Activated CD4-positive, alpha-beta T cell treated with anti-CD3 and anti-CD28 coated beads, Interleukin-2, amount 10 ng/mL, durations not matched to agents 7 days and 5 days (primary cell): ENCODE measurements at places on chromosomes 16 and 17. TPM values are rescaled to one million over a fixed set of nuclear protein-coding genes. Genes with fewer than 3 reads are reported as not detected.

Gene WFDC1
- total RNA-seq = not detected

Gene RNF43
- total RNA-seq = 0.12 TPM

Gene SMPD3
- total RNA-seq = 4.6 TPM

Gene SOX15
- total RNA-seq = 0.71 TPM

Gene MEIOB
- total RNA-seq = not detected

Gene C1QTNF1
- not detected for total RNA-seq

Gene CBFA2T3
- not detected for total RNA-seq

DNA sequence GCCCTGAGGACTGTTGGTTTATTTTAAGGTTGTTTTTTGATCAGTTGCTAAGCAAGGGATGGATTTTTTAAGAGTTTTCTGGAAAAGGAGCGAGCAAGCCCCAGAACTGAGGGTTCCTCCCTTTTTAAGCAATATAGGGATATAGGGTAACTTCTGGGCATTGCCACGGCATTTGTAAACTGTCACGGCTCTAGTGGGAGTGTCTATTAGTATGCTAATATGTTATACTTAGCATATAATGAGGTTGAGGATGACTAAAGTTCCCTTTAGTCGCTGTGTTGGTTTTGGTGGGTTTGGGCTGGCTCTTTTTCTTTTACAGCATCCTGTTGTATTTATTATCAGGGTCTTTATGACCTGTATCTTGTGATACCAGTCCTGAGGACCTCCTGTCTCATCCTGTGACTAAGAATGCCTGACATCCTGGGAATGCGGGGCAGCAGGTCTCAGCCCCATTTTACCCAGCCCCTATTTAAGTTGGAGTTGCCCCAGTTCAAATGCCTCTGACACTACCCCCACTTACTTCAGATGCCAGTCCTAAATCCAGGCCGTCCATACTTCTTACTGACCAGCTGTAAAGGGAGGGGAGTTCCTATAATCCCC, 59.4 kb downstream of the MFSD11 start:
- no peak for DNase-seq
- no peak overlapping the region for H3K27ac ChIP-seq
- H3K27me3 ChIP-seq = peaks cover 2% of the 10 kb centered on the region
- H3K36me3 ChIP-seq = peaks cover 2% of the 10 kb centered on the region

DNA sequence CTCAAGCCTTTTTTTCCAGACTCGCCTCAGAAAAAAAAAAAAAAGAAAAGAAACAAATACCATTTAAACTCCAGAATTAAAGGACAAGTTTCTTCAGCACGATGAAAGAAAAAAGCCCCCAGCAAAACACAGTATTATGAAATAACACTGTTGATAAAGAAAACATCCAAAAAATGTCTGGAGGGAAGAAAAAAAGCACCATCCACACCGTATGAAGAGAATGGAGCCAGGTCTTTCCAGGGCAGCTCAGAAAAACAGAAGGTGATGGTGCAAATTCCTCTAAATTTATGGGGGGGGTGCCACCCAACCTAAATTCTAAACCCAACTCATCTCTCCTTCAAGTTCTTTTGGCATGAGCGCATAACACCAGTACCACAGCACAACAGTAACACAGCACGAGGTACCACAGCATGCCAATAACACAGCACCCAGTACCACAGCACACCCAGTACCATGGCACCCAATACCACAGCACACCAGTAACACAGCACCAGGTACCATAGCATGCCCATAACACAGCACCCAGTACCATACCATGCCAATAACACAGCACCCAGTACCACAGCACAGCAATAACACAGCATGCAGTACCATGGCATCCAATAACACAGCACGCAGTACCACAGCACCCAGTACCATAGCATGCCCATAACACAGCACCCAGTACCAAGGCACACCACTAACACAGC, 19.0 kb downstream of the AXIN1 start:
- no peak overlapping the region for H3K27ac ChIP-seq
- no peak for DNase-seq
- H3K4me1 ChIP-seq = peaks cover 27% of the 10 kb centered on the region
- H3K36me3 ChIP-seq = peaks cover 6% of the 10 kb centered on the region
- H3K27me3 ChIP-seq = no peaks in the 10 kb centered on the region

DNA sequence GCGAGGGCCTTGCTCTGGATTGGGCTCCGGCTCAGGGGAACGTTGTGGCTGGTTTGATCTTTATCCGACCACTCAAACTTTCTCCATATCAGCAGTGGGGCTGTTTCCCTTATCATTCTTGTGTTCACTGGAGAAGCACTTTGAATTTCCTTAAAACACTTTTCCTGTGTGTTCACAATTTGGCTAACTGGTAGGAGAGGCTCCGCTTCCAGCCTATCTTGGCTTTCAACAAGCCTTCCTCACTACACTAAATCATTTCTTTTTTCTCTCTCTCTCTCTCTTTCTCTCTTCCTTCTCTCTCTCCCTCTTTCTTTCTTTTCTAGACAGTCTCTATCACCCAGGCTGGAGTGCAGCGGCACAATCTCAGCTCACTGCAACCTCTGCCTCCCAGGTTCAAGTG, 43.0 kb downstream of the ABR start:
- DNase-seq = no peak
- H3K27me3 ChIP-seq = peaks cover 2% of the 10 kb centered on the region
- no peaks in the 10 kb centered on the region for H3K4me1 ChIP-seq
- H3K4me3 ChIP-seq = no peak overlapping the region

DNA sequence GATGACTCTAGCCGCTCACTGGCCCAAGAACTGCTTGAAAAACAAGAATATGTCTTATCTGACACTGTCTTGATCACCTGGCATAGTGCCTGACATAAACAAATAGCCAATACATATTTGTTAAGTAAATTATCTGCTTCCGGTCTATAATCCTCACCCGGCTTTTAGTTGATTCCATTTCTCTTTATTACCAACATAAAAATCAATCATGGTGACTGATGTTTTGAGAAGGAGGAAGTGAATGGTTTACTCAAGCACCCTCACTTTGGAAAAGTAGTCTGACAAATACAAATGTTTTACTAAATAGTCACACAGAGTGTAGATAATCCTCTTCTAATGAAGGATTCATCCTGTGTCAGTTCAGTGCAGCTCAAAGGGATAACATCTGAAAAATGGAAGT, 47.0 kb downstream of the SKAP1 start:
- H3K27me3 ChIP-seq = no peaks in the 10 kb centered on the region
- H3K4me1 ChIP-seq = peaks cover 12% of the 10 kb centered on the region
- H3K27ac ChIP-seq = no peak overlapping the region
- no peak for DNase-seq

DNA sequence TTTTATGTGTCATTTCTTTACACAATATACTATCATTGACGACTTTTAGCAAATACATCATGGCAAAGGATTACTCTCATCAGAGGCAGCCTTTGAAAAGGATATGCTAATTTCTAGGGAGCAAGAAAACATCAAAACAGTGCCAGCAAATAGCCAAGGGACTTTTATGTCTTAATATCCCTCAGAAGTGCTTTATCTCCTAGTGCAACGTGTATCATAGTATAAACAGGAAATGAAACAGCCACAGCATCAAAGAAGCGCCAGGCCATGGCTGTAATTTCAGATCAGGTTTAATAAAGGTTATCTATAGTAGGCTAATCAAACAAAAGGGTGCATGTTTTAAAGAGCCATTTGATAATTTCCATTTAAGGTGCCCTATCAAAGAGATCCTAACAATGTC, 159.9 kb downstream of the AXIN2 start:
- H3K4me3 ChIP-seq = no peak overlapping the region
- no peak for DNase-seq
- H3K27ac ChIP-seq = no peak overlapping the region
- H3K36me3 ChIP-seq = no peaks in the 10 kb centered on the region

- H3K4me3 ChIP-seq = no peak overlapping the region
- H3K27me3 ChIP-seq = peaks cover 6% of the 10 kb centered on the region
- H3K4me1 ChIP-seq = no peaks in the 10 kb centered on the region
- H3K27ac ChIP-seq = no peak overlapping the region
- no peaks in the 10 kb centered on the region for H3K36me3 ChIP-seq
These were observed 137.8 kb downstream of the ENGASE start for GRCh38 chr17:79212149-79213087.

GRCh38 chr16:85645021-85645589, 32.0 kb downstream of the GSE1 start:
- H3K36me3 ChIP-seq = no peaks in the 10 kb centered on the region
- no peak overlapping the region for H3K27ac ChIP-seq
- H3K4me3 ChIP-seq = no peak overlapping the region
- DNase-seq = no peak
- peaks cover 14% of the 10 kb centered on the region for H3K4me1 ChIP-seq

- DNase-seq = no peak
- no peaks in the 10 kb centered on the region for H3K27me3 ChIP-seq
- peaks cover 50% of the 10 kb centered on the region for H3K4me1 ChIP-seq
- peak overlapping the region; percentile 96 for H3K27ac ChIP-seq
These were observed 585 bp downstream of the MT2A start for GRCh38 chr16:56608876-56609462.

DNA sequence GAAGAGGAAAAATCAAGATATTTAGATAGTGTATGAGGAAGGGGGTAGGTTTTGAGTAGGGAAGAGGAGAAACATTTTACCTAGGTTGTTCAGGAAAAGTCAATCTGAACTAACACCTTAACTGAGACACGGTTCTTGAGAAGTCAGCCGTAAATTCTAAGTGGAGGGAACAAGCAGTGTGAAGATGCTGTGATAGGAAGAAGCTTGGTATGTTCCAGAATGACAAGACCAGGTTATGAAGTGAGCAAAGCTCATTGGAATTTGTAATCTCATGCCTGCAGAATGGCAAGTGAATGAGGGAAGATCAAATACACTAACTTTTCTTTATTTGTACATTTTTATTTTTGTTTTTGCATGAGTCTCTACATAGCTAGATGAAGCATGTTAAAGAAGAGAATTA, 307.6 kb downstream of the ZFHX3 start:
- H3K4me3 ChIP-seq = no peak overlapping the region
- H3K27me3 ChIP-seq = peaks cover 3% of the 10 kb centered on the region
- H3K36me3 ChIP-seq = no peaks in the 10 kb centered on the region
- H3K27ac ChIP-seq = no peak overlapping the region
- no peaks in the 10 kb centered on the region for H3K4me1 ChIP-seq

DNA sequence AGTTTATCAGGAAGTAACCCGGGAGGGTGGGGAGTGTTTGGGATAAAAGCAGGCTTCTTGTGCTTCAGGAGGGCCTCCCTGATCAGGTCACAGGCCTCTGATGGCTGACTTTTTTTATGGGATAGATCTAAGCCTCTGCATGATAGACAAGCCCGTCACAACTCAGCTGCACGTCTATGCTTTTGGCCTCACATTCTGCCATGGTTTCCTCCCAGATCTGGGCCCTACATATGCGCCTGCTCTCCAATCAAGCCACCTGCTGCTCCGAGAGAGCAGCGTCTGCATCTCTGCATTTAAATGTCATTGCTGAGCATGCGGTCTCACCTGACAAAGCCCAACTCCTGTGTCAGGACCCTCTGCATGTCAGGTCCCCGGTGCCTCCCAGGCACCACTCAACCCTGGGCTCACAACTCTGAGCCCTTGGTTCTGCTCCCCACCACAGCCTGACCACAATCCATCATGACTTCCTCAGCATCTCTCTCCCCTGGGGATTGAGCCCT, 45.3 kb upstream of the SREBF1 start:
- H3K4me1 ChIP-seq = no peaks in the 10 kb centered on the region
- DNase-seq = no peak
- no peak overlapping the region for H3K27ac ChIP-seq
- no peak overlapping the region for H3K4me3 ChIP-seq
- no peaks in the 10 kb centered on the region for H3K27me3 ChIP-seq
